ENCODE measurements at places on chromosomes 6 and 20. TPM values are rescaled to one million over a fixed set of nuclear protein-coding genes. Genes with fewer than 3 reads are reported as not detected.

NT5E gene
- 56.0 TPM for polyA plus RNA-seq

MAS1 gene
- 0.22 TPM for polyA plus RNA-seq

ABHD16B gene
- polyA plus RNA-seq: not detected

KCNQ5 gene
- 1.8 TPM for polyA plus RNA-seq

ZNF334 gene
- 8.2 TPM for polyA plus RNA-seq

TXLNB gene
- polyA plus RNA-seq: 113 TPM

SLC17A4 gene
- polyA plus RNA-seq: not detected

FITM2 gene
- 8.6 TPM for polyA plus RNA-seq

PSMB1 gene
- polyA plus RNA-seq: 139 TPM

BPIFB1 gene
- polyA plus RNA-seq: 0.09 TPM

FOXO3 gene
- 82.1 TPM for polyA plus RNA-seq

HTR1E gene
- polyA plus RNA-seq: not detected

PRSS35 gene
- 25.6 TPM for polyA plus RNA-seq

C6orf58 gene
- not detected for polyA plus RNA-seq

SRMS gene
- not detected for polyA plus RNA-seq

CFAP206 gene
- 0.17 TPM for polyA plus RNA-seq

SLC44A4 gene
- polyA plus RNA-seq: not detected

ADA gene
- polyA plus RNA-seq: 7.0 TPM

HLA-DPA1 gene
- 9.9 TPM for polyA plus RNA-seq

SLC13A3 gene
- polyA plus RNA-seq: 3.1 TPM

REM1 gene
- polyA plus RNA-seq: 6.9 TPM

MDFI gene
- 84.0 TPM for polyA plus RNA-seq

OPN5 gene
- 0.24 TPM for polyA plus RNA-seq

CLPSL1 gene
- not detected for polyA plus RNA-seq

WFDC2 gene
- 1.2 TPM for polyA plus RNA-seq

GATA5 gene
- 0.06 TPM for polyA plus RNA-seq

CRISP3 gene
- 0.25 TPM for polyA plus RNA-seq

PPP1R3G gene
- 2.0 TPM for polyA plus RNA-seq

CST4 gene
- not detected for polyA plus RNA-seq

SLC52A3 gene
- 0.58 TPM for polyA plus RNA-seq

GJA10 gene
- not detected for polyA plus RNA-seq

MUC22 gene
- 1.9 TPM for polyA plus RNA-seq

DNMT3B gene
- 3.0 TPM for polyA plus RNA-seq

RNF182 gene
- not detected for polyA plus RNA-seq

CNBD2 gene
- polyA plus RNA-seq: 0.48 TPM

RPP40 gene
- 17.0 TPM for polyA plus RNA-seq

MEP1A gene
- not detected for polyA plus RNA-seq

IL20RA gene
- polyA plus RNA-seq: 35.8 TPM

PACRG gene
- 3.2 TPM for polyA plus RNA-seq

SIGLEC1 gene
- polyA plus RNA-seq: 5.0 TPM

POM121L2 gene
- not detected for polyA plus RNA-seq

NDUFAF4 gene
- 28.8 TPM for polyA plus RNA-seq

FOXS1 gene
- polyA plus RNA-seq: 4.5 TPM

C6orf118 gene
- not detected for polyA plus RNA-seq
